ENCODE measurements at places on chromosomes 2 and 18. TPM values are rescaled to one million over a fixed set of nuclear protein-coding genes. Genes with fewer than 3 reads are reported as not detected.

SALL3 gene
- 1.6 TPM for total RNA-seq

GRCh38 chr2:62698653-62699052 is 6.9 kb upstream of the EHBP1 start:
- no peak overlapping the region for H3K27ac ChIP-seq
- H3K36me3 ChIP-seq, result no peaks in the 10 kb centered on the region
- H3K27me3 ChIP-seq, result no peaks in the 10 kb centered on the region
- DNase-seq, result no peak

- H3K27me3 ChIP-seq, result no peaks in the 10 kb centered on the region
- H3K4me1 ChIP-seq, result no peaks in the 10 kb centered on the region
- H3K4me3 ChIP-seq, result no peak overlapping the region
- H3K27ac ChIP-seq, result no peak overlapping the region
- no peak for DNase-seq
Observed at GRCh38 chr2:206987810-206988209, 48.5 kb downstream of the CPO start.

DNA sequence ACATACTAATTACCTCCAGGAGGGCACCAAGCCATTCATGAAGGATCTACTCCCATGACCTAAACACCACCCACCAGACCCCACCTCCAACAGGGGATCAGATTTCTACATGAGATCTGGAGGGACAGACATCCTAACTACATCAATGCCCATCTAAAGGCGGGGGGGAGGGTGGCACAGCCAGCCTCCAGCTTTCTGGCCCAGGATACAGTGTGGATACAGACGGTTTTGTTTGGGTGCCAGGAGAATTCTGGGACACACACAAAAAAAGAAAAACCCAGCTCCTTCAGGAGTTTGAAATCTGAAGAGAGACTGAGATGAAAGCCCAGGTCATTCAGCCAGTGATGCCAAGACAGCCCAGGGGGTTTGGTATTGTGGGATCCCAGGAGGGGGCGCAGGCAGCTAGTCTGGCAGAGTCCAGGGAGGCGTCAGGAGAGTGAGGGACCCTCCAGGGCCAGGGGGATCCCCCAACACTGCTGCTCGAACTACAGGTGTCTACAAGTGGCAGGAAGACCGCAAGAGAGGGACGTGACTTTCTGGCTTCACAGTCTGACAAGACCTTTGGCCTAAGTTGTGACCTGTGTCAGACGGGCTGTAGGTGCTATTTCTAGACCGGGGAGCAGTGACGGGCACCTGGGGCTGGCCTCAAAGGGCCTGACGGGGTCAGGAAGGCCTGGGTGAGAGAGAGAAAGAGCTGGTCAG is 62.1 kb downstream of the NDUFA10 start:
- H3K4me1 ChIP-seq, result no peaks in the 10 kb centered on the region
- no peak overlapping the region for H3K27ac ChIP-seq
- H3K27me3 ChIP-seq, result no peaks in the 10 kb centered on the region
- H3K36me3 ChIP-seq, result peaks cover 11% of the 10 kb centered on the region
- H3K4me3 ChIP-seq, result no peak overlapping the region

GRCh38 chr18:77151033-77151771 is 18.6 kb upstream of the MBP start:
- H3K4me3 ChIP-seq, result no peak overlapping the region
- no peak for DNase-seq
- H3K27me3 ChIP-seq, result no peaks in the 10 kb centered on the region

DNA sequence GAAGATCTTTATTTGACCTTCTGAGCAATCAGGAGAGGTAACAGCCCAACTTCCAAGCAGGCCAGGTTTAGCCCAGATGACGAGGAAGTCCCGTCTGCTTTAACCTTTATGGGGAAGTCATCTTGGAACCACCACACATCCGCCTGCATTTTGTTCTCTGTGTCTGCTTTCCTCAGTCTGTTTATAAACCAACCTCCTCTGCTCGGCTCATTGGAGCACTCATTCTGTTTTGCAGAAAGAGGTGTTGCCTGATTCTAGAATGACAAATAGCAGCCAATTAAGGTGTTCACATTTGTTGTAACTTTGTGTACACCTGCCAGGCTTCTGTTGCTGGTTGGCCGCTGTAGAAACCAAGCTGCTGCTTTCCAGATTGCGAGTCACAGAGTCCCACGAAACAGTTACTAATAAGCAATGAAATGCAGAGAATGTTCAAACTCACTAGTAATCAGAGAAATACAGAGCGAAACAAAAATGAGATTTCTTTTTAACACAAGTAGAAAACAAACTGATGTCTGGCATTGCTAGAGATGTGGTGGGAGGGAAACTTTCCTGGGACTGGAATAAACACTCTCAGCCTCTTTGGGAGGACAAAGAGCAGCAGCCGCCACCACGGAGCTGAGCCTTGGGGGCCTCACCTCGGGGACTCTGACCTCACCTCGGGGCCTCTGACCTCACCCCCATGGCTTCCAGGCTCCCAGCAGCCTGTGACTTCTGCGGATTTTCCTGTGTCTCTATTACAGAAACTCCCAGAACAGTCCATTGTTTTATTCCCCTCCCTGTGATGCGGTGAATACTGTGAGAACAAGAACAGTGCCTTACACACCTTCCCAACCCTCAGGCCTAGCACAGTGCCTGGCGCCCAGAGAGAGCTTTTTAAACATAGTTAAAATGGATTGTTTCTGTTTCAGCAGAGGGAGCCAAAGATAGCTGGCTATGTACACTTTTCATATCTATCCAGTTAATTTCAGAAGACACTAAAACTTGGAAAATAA is 64.0 kb downstream of the MBP start:
- peak; percentile 72 for DNase-seq
- no peak overlapping the region for H3K27ac ChIP-seq
- no peaks in the 10 kb centered on the region for H3K27me3 ChIP-seq
- no peaks in the 10 kb centered on the region for H3K36me3 ChIP-seq

- no peaks in the 10 kb centered on the region for H3K27me3 ChIP-seq
- H3K36me3 ChIP-seq, result peaks cover 12% of the 10 kb centered on the region
- H3K4me1 ChIP-seq, result no peaks in the 10 kb centered on the region
- H3K27ac ChIP-seq, result no peak overlapping the region
- H3K4me3 ChIP-seq, result no peak overlapping the region
Observed at GRCh38 chr18:13003466-13003896, 12.3 kb downstream of the CEP192 start.

DNA sequence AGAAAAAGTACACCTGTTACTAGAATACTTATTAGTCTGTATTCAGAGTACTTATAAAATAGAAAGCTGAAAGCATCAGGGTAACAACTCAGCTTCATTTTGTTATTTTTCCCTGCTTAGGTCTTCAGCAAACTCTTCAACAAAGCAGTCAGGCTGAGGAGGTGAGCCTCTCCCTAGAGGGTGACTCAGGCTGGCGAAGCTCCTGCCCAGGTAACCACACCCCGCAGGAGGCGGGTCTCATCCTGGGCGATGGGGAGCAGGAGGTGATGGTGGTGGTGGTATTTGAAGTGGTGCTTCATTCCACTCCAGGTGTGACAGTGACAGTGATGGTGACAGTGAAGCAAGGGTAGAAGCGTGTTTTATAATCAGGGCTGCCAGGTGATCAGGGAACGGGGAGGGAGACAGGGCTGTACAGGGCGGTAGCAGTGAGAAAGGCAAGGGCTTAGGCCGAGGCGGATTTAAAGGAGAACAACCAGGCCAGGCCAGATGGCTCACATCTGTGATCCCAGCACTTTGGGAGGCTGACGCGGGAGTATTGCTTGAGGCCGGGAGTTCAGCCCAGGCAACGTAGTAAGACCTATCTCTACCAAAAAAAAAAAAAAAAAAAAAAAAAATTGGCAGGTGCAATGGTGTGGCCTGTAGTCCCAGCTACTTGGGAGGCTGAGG is 127.1 kb downstream of the SOCS6 start:
- DNase-seq, result no peak
- no peaks in the 10 kb centered on the region for H3K36me3 ChIP-seq
- H3K27me3 ChIP-seq, result no peaks in the 10 kb centered on the region
- H3K4me3 ChIP-seq, result no peak overlapping the region
- no peak overlapping the region for H3K27ac ChIP-seq

GRCh38 chr2:149363958-149364357 is 33.6 kb downstream of the LYPD6 start:
- H3K27me3 ChIP-seq, result no peaks in the 10 kb centered on the region
- H3K4me1 ChIP-seq, result peaks cover 34% of the 10 kb centered on the region
- H3K36me3 ChIP-seq, result no peaks in the 10 kb centered on the region
- DNase-seq, result no peak
- H3K27ac ChIP-seq, result peak overlapping the region; percentile 43

CCDC74A gene
- 20.6 TPM for total RNA-seq

DNA sequence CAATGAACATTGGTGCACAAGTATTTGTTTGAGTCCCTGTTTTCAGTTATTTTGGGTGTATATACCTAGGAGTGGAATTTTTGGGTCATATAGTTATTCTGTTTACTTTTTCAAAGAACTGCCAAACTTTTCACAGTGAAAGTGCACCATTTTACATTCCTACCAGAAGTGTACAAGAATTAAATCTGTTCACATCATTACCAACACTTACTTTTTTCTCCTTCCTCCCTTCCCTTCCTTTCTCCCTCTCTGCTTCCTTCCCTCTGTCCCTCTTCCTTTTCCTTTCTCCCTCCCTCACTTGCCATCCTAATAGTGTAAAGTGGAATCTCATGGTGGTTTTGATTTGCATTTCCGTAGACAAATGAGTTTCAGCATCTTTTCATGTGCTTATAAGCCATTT is 11.9 kb downstream of the ADNP2 start:
- no peak overlapping the region for H3K4me3 ChIP-seq
- no peaks in the 10 kb centered on the region for H3K27me3 ChIP-seq
- H3K4me1 ChIP-seq, result peaks cover 9% of the 10 kb centered on the region
- H3K27ac ChIP-seq, result no peak overlapping the region
- peaks cover 11% of the 10 kb centered on the region for H3K36me3 ChIP-seq

- no peak overlapping the region for H3K4me3 ChIP-seq
- H3K4me1 ChIP-seq, result no peaks in the 10 kb centered on the region
- H3K36me3 ChIP-seq, result no peaks in the 10 kb centered on the region
- H3K27me3 ChIP-seq, result no peaks in the 10 kb centered on the region
- no peak for DNase-seq
Observed at GRCh38 chr2:147546109-147546508, 298.7 kb upstream of the ACVR2A start.

RSAD2 gene
- 0.28 TPM for total RNA-seq

SERPINB12 gene
- total RNA-seq, result not detected

TEX44 gene
- not detected for total RNA-seq

BCL11A gene
- total RNA-seq, result 15.7 TPM

- H3K36me3 ChIP-seq, result no peaks in the 10 kb centered on the region
- no peak overlapping the region for H3K4me3 ChIP-seq
- H3K27me3 ChIP-seq, result no peaks in the 10 kb centered on the region
- H3K27ac ChIP-seq, result no peak overlapping the region
- peak; percentile 84 for DNase-seq
Observed at GRCh38 chr18:48475635-48476549, 62.9 kb upstream of the CTIF start.

GALNT13 gene
- 1.4 TPM for total RNA-seq

GRCh38 chr2:182666674-182667314 is 49.3 kb upstream of the DNAJC10 start:
- H3K27me3 ChIP-seq, result no peaks in the 10 kb centered on the region
- peak; percentile 43 for DNase-seq

DYNC2LI1 gene
- 17.2 TPM for total RNA-seq

DNA sequence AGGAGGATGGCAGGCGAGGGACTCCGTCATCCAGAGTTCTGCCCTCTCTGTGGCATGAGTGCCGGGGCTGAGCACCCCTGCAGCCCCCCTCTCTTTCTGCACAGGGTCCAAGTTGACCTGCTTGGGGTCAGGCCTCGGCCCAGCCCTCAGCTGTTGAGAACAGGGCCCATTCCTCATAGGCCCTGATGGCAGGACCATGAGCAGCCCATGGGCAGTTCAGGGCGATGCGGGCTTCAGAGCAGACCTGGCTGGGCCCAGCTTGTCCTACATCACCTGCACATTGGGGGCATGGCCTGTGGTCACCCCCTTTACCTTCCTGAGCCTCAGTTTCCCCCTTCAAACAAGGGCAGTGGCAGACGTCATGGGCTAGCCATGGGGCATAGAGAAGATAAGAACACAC is 238.1 kb downstream of the SEPTIN10 start:
- H3K4me3 ChIP-seq, result no peak overlapping the region
- no peak overlapping the region for H3K27ac ChIP-seq
- no peak for DNase-seq

GRCh38 chr2:222780051-222780450 is 80.8 kb upstream of the ACSL3 start:
- peaks cover 12% of the 10 kb centered on the region for H3K4me1 ChIP-seq
- DNase-seq, result no peak
- no peaks in the 10 kb centered on the region for H3K36me3 ChIP-seq
- H3K27ac ChIP-seq, result peak overlapping the region; percentile 0

DNA sequence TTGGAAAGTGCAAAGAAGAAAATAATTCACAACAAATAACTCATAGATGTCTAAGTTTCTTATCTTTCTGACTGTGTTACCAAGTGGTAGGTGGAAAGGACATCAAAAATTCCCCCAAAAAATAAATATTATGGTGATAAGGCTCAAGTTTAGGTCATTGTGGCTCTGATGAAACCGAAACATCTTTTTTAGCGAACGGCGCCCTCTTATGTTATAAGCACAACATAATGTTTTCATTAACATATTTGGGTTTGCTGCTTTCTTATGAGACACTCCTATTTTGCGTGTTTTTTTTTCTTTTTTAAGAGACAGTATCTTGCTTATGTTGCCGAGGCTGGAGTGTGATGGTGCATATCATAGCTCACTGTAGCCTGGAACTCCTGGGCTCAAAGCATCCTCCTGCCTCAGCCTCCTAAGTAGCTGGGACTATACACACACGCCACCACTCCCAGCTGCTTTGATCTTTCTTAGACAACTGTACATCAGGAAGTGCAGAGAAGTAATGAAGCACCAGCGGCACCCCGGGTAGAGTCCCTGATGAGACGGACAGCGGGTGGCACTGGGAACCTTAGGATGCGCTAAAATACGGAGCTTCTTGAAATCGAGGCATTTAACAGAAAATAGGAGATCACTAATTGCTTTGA is 38.5 kb upstream of the SLC35G4 start:
- H3K27ac ChIP-seq, result no peak overlapping the region
- H3K36me3 ChIP-seq, result no peaks in the 10 kb centered on the region
- H3K4me3 ChIP-seq, result no peak overlapping the region
- no peak for DNase-seq
- no peaks in the 10 kb centered on the region for H3K4me1 ChIP-seq

GRCh38 chr2:143856978-143857377 is 662.9 kb downstream of the ZEB2 start:
- H3K4me1 ChIP-seq, result no peaks in the 10 kb centered on the region
- no peak overlapping the region for H3K27ac ChIP-seq
- no peaks in the 10 kb centered on the region for H3K27me3 ChIP-seq
- DNase-seq, result no peak
- H3K4me3 ChIP-seq, result no peak overlapping the region

ERICH2 gene
- 1.5 TPM for total RNA-seq

DNA sequence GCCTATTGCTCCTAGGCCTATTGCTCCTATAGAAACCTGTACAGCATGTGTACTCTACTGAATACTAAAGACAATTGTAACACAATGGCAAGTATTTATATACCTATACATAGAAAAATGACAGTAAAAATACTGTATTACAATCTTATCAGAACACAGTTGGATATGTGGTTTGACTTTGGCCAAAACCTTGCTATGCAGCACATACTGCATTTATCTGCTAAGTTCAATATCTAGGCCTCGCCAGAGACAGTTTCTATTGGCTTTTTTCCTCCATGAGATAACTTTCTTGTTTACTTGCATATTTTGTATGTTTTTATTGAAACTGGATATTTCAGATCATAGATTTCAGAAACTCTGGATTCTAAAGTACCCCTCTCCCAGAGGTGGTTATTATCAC is 19.3 kb upstream of the TMEM87B start:
- H3K36me3 ChIP-seq, result no peaks in the 10 kb centered on the region
- peaks cover 11% of the 10 kb centered on the region for H3K4me1 ChIP-seq
- H3K27me3 ChIP-seq, result no peaks in the 10 kb centered on the region
- H3K27ac ChIP-seq, result no peak overlapping the region
- no peak for DNase-seq
